Stimulated activated CD4-positive, alpha-beta T cell treated with anti-CD3 and anti-CD28 coated beads, Interleukin-4, amount 100 ng/mL, for 4 hours (primary cell): ENCODE measurements at places on chromosomes 5 and 9.

GRCh38 chr5:135053278-135053677 lies 19.2 kb upstream of the PITX1 start:
- no peak for DNase-seq

DNA sequence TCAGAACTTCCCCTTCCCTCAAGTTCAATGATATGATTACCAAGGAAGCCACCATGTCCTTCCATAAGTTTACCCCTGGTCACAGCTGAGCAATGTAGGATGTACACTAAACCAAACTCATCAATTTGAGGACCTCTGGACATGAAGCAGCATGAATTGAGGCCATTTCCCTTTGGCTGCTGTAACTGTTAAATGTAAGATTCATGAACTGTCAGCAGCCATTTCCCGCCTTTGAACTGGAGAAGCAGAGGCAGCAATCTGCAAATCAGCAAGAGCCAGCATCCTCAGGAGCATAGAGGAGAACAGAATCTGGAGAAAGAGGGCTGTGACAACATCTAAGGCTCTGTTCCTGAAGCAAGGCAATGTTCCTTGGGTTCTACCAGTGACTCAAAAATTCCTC lies 104.3 kb upstream of the PTGER4 start:
- DNase-seq, result no peak

GRCh38 chr5:120017513-120017912 lies 388.2 kb downstream of the FAM170A start:
- DNase-seq, result no peak

DNA sequence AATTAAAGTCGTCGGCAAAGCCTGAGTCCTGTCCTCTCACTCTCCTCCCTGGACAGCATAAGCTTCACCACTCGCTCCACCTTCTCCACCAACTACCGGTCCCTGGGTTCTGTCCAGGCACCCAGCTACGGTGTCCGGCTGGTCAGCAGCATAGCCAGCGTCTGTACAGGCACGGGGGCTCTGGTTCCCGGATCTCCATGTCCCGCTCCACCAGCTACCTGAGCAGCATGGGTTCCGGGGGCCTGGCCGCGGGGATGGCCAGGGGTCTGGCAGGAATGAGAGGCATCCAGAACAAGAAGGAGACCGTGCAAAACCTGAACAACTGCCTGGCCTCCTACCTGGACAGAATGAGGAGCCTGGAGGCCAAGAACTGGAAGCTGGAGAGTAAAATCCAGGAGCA lies 1.7 kb upstream of the XPA start:
- no peak for DNase-seq
